PC-3 (cell line): ENCODE measurements at places on chromosomes 6 and 20.

- H3K27me3 ChIP-seq = no peaks in the 10 kb centered on the region
- no peaks in the 10 kb centered on the region for H3K36me3 ChIP-seq
- no peak overlapping the region for H3K4me3 ChIP-seq
- H3K4me1 ChIP-seq = no peaks in the 10 kb centered on the region
- H3K27ac ChIP-seq = no peak overlapping the region
- DNase-seq = no peak
These were observed 152.6 kb downstream of the BCKDHB start for GRCh38 chr6:80259118-80259517.

- no peaks in the 10 kb centered on the region for H3K36me3 ChIP-seq
- no peak overlapping the region for H3K27ac ChIP-seq
- no peak overlapping the region for H3K4me3 ChIP-seq
- H3K27me3 ChIP-seq = no peaks in the 10 kb centered on the region
These were observed 146.1 kb upstream of the C6orf118 start for GRCh38 chr6:165455488-165455887.

DNA sequence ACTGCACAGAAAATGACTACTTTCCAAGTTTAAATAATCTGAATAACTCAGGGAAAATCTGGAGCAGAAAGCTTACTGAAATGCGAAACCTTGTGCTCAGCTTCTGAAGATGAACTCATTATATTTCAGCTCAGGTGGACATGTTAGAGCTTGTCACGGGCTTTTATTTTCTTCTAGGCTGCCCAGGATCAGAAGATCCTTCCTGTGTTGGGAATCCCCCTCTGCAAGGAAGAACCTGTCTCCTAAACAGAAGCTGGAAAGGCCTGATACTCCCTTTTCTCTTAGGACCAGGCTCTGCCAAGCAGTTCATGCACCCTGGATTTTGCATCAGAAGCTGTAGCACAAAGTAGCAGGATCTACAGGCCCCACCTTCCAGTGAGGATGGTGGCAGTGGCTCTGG is 5.1 kb upstream of the SLC2A12 start:
- peaks cover 18% of the 10 kb centered on the region for H3K4me1 ChIP-seq
- H3K4me3 ChIP-seq = no peak overlapping the region
- DNase-seq = no peak
- H3K36me3 ChIP-seq = no peaks in the 10 kb centered on the region
- H3K27ac ChIP-seq = no peak overlapping the region

DNA sequence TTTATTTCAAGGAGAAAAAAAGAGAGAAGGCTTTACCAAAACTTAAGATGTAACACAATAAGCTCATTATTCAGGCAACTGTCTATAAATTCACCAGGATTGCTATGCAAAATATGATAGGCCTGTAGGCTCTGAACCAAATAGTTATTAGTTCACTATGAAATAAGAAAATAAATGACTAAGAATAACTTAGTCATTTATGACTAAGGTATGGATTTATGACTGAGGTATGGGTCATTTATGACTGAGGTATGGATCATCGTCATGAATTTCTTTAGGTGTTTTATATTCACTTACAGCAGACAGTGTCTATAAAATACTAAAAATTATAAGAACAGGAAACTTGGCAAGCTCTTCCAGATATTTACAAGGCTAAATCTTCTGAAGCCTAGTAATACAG is 52.1 kb upstream of the SNX9 start:
- peaks cover 29% of the 10 kb centered on the region for H3K4me1 ChIP-seq
- peak; percentile 90 for DNase-seq
- peak overlapping the region; percentile 96 for H3K27ac ChIP-seq
- H3K27me3 ChIP-seq = no peaks in the 10 kb centered on the region
- H3K4me3 ChIP-seq = no peak overlapping the region

- H3K4me1 ChIP-seq = peaks cover 41% of the 10 kb centered on the region
- peak; percentile 88 for DNase-seq
- no peaks in the 10 kb centered on the region for H3K27me3 ChIP-seq
- no peaks in the 10 kb centered on the region for H3K36me3 ChIP-seq
- H3K4me3 ChIP-seq = peak overlapping the region; percentile 31; the same call in 1 of the 2 replicates
These were observed 121.1 kb downstream of the PLEKHG1 start for GRCh38 chr6:150720774-150721233.

DNA sequence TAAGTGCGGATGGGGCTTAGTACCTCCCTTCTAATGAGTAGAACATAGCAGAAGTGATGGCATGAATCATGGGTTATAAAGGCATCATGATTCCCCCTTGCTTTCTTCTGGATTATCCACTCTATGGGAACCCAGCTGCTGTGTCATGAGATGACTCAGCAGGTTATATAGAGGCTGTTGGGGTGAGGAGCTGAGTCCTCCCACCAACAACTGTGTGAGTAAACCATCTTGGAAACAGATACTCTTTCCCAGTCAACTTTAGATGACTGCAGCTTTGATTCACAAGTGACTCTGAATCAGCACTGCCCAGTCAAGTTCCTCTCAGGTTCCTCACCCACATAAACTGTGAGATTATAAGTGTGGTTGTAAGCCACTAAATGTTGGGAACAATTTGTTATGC is 46.3 kb downstream of the FAM83B start:
- H3K36me3 ChIP-seq = no peaks in the 10 kb centered on the region
- H3K4me1 ChIP-seq = peaks cover 19% of the 10 kb centered on the region
- peak overlapping the region; percentile 75 for H3K27ac ChIP-seq

DNA sequence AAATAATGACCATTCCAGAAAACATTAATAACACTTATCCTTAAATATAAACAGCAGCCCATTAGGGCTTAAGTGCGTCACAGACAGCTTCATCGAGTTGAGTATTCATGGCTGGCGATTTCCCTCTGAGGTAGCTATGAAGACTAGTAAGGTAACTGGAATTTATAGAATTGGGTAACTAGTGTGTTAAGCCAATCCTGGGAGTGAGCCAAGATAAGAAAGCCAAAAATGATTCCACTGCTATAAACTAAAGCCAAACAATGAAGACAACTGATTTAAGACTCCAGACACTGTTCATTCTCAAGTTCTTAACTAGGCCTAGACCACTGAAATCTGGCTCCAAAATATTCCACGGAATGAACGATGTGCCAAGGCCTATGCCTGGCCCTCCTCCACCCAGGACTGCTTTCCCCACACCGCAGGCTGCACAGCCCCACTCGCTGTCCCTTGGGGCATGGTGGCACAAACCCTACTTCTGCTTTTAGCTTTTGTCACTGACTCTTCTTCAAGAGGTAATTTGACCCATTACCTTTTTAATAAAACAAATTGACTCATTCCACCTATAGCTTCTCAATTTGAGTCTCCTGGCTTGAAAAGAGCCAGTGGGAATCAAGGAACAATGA is 66.0 kb downstream of the BLOC1S5 start:
- no peak overlapping the region for H3K4me3 ChIP-seq
- DNase-seq = peak; percentile 47
- H3K27me3 ChIP-seq = no peaks in the 10 kb centered on the region
- H3K27ac ChIP-seq = no peak overlapping the region
- H3K36me3 ChIP-seq = no peaks in the 10 kb centered on the region
